ENCODE measurements at places on chromosomes 4 and X.

DNA sequence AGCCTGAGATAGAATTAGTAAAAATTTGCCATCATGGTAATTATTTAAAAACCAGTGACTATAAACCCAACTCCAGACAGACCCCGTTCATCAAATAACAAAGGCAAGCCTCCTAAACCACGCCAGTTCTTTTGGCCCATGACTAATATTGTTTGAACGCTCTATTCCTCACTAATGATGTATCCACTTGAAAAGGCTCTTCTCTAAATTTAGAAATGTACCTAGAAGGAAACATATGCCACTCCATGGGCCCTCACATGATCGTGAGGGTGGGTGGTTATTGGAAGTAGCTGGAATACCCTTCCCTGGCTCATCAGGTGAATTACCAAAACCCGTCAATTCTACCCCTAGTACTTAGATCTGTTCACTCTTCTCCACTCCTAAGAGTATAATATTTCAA, 249.2 kb downstream of the COL25A1 start:
- DNase-seq = no peak

DNA sequence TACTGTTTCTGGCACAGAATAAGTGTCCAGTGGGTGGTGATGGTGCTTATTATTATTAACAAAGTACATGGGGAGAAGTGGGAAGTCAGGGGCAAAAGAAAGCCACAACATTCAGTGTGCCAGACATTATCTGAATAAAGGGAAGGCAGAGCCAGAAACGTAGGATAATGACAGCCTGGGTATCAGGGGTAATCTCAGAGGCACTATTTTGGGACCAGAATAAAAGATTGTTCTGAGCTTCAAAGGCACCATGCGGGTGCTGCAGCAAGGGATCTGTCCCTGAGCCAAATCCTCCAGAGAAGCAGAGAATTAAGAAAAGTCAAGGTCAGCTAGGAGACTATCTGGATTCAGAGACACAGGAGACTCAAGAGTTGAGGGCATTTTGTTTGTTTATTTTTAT, 328.8 kb upstream of the GATB start:
- no peak for DNase-seq

DNA sequence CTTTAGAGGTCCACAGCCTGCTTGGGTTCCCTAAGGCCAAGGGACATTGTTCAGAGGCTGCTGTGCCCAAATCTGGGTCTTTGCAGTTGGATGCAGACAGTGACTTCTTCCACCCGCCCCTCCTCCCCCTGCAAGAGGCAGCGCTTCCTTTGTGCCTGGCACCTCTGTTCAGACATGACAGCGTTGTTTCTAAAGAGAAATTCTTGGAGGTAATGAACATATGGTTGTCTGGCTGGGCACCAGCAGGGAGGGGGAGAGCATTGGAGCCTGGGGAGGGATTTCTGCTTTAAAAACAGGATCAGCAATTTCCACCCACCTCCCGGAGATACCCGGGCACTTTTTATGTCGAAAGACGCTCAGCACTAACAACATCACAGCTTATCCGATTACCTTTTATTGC, 51.5 kb downstream of the PSAPL1 start:
- DNase-seq = no peak

DNA sequence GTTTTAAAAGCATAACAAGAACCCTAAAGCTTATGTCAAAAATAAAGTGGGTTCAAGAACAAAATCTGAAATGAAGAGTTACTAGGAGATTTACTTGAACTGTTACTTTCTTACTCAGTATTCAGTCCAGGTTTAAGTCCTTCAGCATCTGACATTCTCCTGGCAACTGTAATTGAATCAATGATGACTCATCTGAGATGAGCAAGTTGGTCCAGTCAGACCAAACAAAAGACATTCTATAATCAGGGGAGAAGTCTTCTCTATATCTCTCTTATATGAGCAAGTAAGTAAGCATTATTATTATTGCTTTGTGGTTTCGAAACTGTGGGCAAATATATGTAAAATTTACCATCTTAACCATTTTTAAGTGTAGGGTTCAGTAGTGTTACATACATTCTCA, 34.6 kb downstream of the MAP9 start:
- DNase-seq = no peak

- no peak for DNase-seq
These were observed 11.2 kb downstream of the P2RY8 start for GRCh38 chrX:1525583-1526355.

DNA sequence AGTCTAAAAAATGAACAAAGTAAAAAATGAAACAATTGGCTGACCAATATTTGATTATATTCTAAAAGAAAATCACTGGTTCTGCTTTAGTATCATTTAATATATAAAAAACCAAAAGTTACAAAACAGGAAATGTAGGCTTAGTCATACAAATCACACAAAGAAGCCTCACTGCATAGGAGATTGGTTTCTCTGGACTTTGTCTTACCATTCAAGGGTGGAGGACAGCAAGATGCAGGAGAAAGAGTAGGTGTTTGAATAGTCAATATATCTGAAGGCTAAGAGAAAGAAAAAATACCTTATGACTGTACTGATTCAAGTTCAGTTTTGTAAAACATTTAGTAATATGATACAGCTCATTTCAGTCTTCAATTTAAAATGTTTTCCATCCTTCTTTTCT, 28.6 kb upstream of the TAF9B start:
- DNase-seq = no peak

GRCh38 chr4:59535541-59535940, 1664.6 kb upstream of the ADGRL3 start:
- DNase-seq = no peak

All from CD4-positive, alpha-beta T cell treated with Interleukin-15 for 1 hour (primary cell).